ENCODE measurements at places on chromosomes 7 and 10.

GRCh38 chr10:86440874-86441843, 74.6 kb upstream of the GRID1 start:
- peak; percentile 57 for DNase-seq

DNA sequence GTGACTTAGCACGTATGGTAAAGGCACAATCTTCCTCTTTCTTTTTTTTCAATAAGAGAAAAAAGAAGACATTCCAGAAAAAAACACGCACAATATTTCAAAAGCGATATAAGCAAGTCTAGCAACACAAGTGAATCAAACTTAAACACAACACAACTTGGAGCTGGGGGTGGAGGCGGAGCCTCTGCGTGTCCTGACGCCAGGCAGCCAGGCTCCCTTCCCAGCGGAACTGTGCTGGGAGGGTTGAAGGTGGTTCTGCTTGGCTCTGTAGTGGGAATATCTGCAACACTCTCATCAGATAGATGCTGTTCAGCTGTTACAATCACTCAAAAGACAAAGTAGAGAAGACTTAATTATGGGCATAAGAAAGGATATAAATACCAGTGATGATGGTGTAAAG, 211.4 kb downstream of the WDR37 start:
- no peak for DNase-seq

DNA sequence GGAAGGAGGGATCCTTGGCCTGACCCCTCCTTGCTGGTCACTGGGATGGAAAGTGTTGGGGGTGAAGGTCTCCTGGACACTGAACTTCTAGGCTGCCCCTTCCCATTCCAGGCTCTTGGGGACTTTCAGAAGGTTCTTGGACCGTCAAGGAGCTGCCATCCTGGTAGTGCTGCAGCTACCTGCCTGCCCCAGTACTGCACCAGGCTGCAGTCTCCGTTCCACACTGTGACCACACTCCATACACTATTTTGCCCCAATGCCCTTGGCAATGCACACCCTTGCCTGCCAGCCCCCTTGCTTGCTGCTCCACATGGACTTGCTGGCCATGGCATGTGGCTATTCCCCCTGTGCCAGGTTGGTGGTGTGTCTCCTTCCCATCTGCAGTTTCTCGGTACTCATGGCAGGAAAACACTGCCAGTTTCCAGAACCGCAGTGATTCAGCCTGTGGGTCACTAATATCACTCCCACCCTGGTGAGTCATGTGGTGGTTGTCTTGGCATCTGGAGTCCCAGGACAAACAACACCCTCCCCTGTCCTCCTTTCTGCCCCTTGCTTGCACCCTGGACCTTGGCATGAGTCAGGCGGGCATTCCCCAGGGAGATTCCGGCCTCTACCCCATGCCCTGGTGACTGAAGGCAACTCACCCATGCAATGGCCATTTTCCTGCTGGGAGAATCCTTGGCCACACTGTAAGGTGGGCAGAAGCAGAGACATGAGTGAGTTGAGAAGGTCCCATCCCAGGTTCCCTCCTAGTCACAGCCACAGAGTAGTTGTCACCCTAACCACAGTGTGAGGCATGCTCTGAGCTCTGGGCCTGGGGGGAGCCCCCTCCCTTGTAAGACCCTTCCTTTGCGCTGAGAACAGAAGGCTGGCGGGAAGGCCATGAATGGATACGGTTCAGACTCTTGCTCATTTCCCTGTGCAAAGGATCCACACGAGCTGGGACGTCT, 32.8 kb downstream of the GOLGA7B start:
- DNase-seq = peak; percentile 86

DNA sequence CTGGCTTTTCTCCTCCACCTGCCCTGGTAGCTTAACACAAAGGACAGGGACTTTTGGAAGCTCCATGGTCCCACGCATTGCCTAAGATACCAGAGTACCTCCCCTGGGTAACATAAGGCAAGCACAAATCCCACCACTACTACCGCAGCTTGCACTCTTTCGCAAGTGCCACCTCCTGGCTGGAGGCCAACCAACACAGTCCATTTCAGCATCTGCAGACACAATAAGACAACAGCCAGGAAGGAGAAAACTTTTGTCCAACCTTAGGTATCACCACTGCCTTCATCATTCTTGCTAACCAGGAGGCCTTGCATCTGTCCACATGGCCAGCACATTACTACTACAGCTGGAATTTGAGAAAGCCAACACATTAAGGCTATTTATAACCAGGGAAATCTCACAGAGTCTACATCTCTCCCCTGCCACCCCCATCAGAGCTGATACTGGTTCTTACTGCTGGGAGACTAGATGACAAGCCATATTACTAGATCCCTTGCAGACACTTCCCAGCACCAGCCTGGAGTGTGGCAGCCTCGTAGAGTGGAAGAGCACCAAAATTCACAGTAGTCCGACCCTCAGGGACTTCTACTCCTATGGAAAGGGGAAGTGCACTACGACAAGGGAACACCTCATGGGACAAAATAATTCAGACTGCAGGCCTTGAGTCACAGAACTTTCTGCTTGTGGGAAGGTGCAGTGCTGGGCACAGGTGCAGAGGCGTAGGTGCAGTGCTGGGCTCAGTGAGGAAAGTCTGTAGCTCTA, 39.8 kb upstream of the CDK13 start:
- DNase-seq = peak; percentile 31

GRCh38 chr10:85400981-85401695, 965.5 kb downstream of the GRID1 start:
- DNase-seq = no peak

DNA sequence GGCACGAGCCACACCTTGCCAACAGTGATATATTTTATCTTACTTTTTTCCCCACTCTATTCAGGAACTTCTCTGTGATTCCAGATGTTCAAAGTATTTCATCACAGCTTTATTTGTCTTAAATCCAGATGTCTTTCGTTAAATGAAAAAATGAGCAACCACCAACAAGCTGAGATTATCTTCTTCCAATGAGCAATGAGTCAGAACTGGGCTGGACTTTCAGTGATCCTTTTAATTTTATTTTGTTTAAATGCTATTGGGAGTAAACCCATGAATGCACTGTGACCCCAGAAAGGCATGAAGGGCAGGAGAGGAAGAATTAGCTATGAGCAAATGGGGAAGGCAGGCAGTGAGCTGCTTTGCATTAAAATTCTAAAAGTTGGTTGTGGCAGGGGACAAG, 77.6 kb upstream of the IMMP2L start:
- DNase-seq = peak; percentile 10

- no peak for DNase-seq
These were observed 67.8 kb downstream of the TAF3 start for GRCh38 chr10:7886056-7886455.

- DNase-seq = no peak
These were observed 24.5 kb upstream of the TTYH3 start for GRCh38 chr7:2607122-2607922.

GRCh38 chr7:158447506-158448171, 140.0 kb downstream of the PTPRN2 start:
- no peak for DNase-seq

GRCh38 chr10:124917428-124918190, 24.3 kb upstream of the ZRANB1 start:
- peak; percentile 29 for DNase-seq

DNA sequence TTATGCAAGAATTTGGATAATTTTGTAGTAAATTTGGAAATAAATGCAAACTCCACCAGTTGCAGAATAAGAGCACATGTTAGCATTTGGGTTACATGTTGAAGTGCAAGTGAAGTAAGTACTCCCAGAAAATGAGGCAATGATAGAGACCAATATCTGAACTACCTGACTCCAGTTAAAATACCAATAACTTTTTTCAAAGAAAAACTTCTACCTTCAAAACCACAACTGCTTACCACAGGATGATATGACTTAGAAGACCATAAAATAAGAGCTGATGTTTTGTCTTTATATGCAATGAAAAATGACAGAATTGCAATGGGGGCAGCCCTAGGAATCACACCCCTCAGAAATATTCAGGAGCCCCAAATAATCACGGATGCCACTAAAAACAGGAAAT, 561.6 kb upstream of the TEX47 start:
- DNase-seq = no peak

- no peak for DNase-seq
These were observed 60.7 kb upstream of the PFKP start for GRCh38 chr10:3006607-3007006.

DNA sequence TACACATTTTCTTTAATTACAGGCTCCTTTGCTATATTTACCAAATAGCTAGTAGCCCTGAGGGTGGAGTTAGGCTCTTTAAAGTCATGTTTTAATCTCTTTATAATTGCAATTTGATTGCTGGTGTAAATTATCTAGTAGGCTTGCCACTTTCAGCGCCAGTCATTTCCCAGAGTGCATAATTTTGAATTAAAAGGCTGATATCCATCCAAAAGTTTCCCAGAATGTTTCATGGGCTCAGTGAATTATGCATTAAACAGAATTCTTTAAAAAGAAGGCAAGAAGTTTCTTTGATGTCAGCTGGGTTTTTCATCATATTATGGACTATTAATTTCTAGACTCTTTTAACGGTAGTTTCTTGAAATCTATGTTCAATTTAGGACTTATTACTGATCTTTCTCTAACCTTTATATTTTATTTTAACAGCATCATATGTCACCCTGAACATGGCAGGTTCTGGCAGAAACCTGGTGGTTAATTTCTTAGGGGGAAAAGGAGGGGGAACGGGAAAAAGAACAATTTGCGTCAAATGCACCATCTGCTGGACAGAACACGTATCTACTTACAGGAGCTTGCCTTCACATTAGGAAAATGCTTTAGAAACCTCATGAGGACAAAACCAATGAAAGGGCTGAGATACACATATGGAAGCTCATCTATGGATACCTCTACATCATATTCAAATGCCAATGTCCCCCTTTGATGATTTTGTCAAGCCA, 171.1 kb downstream of the GRM3 start:
- no peak for DNase-seq

DNA sequence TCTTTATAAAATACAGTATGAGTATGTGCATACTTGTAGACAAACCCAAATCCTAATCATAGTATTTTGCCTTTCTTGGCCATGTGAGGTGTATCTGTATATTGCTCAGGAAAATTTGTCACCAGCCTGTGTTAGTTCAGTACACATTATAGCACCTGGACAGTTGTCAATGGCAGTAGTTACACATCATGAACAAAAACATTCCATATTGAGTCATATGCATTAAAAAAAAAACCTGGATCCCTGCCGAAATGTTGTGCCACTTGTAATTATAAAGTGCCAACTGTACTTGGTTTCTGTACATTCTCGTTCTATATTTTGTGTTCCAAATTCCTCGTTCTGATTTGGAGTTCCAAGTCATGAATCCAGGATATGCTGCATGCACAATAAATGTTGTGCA, 410.4 kb downstream of the INHBA start:
- no peak for DNase-seq

- DNase-seq = no peak
These were observed 118.6 kb downstream of the CNTNAP2 start for GRCh38 chr7:146235195-146235594.

DNA sequence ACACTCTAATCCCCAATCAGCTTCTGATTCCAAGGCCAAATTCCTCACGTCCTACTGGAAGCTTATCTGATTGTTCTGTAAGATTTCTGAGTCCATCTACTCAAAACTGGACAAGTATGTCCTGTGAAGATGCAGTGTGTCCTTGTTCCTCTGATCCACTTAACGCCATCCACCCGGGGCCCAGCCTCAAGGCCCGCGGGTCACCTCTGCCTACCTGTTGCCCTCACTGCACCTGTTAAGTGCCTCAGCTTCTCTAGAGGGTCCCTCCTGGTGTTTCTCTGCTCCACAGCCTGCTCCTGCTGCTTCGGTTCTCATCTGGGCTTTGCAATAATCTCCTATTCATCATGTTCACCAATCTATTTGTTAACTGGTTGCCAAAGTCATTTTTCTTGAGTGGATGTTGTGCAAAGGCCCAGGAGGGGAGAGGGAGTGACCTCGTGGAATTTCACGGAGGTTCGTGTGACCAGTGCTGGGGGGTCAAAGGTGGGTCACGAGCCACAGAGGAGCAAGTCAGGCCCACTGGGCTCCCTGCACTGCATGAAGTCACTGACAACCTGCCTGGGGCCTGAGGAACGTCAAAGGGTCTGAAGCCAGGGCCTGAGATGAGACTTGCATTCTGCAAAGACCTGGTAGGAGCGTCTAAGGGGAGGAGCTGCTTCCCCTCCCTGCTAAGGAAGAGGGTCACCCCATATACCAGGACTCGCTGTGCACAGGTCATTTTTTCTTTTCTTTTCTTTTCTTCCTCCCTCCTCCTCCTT, 338.1 kb downstream of the WDR37 start:
- no peak for DNase-seq
